ENCODE measurements at places on chromosomes 7 and 10.

DNA sequence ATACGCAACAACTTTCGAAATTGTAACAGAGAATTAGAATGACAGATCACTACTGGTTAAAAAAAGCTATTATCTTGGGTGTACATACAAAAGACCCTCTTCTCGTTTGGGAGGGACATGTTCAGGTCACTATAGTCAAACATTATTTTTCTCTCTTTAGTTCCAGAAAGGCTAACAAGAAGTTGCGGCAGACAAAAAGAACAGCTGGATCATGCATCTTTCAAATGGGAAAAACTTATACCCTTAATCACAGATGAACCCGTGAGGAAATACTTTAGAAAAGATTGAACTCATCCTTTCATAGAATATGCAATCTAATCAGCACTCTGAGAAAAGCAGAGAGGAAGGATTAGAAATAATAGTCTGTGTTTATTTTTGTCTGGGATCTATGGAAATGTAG is 72.5 kb downstream of the EVX1 start:
- H3K27me3 ChIP-seq = no peaks in the 10 kb centered on the region
- H3K4me3 ChIP-seq = no peak overlapping the region
- H3K36me3 ChIP-seq = no peaks in the 10 kb centered on the region
- no peaks in the 10 kb centered on the region for H3K4me1 ChIP-seq
- H3K27ac ChIP-seq = no peak overlapping the region
- DNase-seq = no peak

- peak overlapping the region; percentile 44 for H3K27ac ChIP-seq
- H3K4me1 ChIP-seq = peaks cover 72% of the 10 kb centered on the region
- DNase-seq = peak; percentile 68
- H3K36me3 ChIP-seq = no peaks in the 10 kb centered on the region
- no peak overlapping the region for H3K4me3 ChIP-seq
- H3K27me3 ChIP-seq = no peaks in the 10 kb centered on the region
These were observed 130.1 kb downstream of the RGS10 start for GRCh38 chr10:119412244-119413092.

DNA sequence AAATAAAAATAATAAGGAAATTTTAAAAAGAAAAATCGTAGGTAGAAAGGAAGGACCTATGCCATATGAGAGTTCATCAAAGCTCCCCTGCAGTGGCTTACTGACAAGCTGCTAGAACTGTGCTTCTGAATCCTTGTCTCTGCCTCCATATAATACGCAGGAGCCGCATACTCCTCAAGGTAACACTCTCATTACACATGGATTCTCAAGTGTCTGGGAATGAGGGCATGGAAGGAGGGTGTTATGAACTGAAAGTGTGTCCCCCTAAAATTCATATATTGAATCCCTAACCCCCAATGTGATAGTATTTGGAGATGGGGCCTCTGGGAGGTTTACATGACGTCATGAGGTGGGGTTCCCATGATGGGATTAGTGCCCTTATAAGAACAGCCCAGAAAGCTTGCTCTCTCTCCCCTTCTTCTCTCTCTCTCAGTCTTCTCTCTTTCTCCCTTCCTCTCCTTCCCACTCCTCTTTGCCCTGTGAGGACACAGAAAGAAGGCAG is 35.2 kb downstream of the CREB3L2 start:
- DNase-seq = no peak
- no peak overlapping the region for H3K27ac ChIP-seq

DNA sequence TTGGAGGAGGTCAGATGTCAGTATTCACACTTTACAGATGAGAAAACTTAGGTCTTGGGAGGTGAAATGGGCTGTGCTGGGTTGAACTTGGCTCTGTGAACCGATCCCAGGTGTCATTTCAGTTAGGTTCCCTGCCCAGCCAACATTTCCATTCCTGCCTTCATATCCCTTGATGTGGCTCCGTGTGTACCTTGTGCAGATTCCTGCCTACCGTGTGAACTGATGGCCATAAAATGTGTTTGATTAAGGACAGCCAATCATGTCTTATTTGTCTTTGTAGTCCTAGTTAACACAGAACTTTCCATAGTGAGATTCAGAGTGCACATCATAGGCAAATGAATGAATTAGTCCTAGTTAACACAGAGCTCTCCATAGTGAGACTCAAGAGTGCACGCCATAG is 101.0 kb upstream of the GATA3 start:
- H3K27me3 ChIP-seq = no peaks in the 10 kb centered on the region
- no peak overlapping the region for H3K4me3 ChIP-seq
- DNase-seq = no peak
- no peak overlapping the region for H3K27ac ChIP-seq

GRCh38 chr10:79014796-79015195 is 54.0 kb upstream of the ZMIZ1 start:
- H3K4me1 ChIP-seq = no peaks in the 10 kb centered on the region
- no peak for DNase-seq
- no peak overlapping the region for H3K4me3 ChIP-seq
- peak overlapping the region; percentile 7 for H3K27ac ChIP-seq
- no peaks in the 10 kb centered on the region for H3K36me3 ChIP-seq

DNA sequence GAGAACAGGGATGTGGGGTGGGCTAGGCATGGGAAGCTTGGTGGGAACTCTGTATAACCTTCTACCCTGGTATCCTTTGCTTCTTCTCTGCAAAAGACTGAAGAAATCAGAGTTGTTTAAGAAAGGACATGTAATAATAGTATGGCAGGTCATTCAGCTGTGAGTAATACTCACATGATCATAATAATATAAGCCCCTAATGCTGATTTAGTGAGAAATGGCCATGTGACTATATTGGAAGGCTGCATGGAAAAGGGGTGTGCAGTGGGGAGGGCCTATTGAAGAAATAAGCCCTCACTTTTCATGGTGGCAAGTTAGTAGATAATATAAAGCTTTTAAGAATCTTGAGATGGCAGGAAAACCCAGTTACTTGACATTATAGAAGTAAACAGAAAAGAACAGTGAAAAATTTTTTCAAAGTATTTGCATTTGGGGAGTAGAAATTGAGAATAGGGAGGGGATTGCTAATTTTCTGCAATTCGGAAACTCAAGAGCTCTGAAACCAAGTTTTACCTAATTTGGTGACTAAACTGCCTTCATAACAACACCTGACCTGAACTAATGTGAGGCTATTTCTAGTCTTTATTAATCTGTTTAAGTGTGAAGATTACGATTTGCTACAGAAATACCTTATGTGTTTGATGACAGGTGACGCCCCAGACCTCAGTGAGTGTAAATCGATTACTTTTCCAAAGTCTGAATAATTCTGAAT is 44.4 kb downstream of the ATXN7L1 start:
- H3K4me1 ChIP-seq = peaks cover 9% of the 10 kb centered on the region
- H3K4me3 ChIP-seq = no peak overlapping the region
- no peaks in the 10 kb centered on the region for H3K36me3 ChIP-seq
- no peak for DNase-seq

DNA sequence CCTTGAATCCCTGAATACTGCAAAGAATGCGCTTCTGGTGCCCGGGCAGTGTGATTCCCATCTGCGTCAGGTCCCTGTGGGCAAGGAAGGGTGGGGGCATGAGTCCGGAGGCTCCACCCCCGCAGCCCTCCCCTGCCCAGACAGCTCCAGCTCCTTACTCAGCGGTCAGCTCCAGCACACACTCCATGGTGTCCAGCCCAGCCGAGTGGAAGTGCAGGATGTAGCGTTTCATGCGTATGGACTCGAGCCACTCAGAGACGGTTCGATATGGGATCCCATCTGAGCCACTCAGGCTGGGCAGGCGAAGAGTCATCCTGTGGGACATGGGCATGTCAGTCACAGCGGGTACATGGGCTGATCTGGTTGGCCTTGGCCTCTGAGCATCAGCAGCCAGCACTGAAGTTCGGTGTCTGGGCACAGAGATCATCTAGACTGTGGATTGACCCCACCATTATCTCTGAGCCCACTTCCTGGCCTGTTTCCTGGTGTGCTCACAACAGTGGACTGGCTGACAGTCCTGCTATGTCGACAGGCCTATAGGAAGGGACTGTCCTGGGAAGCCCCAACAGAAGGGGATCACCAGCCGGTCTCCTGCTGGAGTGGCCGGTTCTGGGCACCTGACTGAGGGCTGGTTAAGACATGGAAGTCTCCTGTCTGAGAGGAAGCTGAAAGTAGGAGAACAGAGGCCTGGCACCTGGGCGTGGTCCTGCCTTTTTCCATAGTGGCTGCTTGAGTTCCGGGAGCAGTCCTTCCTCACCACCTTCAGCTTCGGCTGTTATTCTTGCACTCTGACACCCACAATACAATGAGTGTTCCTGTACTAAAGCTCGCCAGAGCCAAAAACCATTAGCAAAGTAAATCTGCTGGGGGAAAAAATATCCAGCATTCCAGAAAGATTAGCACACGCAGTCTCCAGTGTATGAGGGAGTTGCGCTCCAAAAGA is 10.6 kb downstream of the ZYX start:
- peaks cover 42% of the 10 kb centered on the region for H3K4me1 ChIP-seq
- no peak overlapping the region for H3K4me3 ChIP-seq
- DNase-seq = peak; percentile 55
- H3K27me3 ChIP-seq = no peaks in the 10 kb centered on the region

GRCh38 chr7:128947854-128948253 is 10.1 kb downstream of the IRF5 start:
- no peak overlapping the region for H3K4me3 ChIP-seq
- no peaks in the 10 kb centered on the region for H3K4me1 ChIP-seq
- no peaks in the 10 kb centered on the region for H3K36me3 ChIP-seq
- H3K27ac ChIP-seq = no peak overlapping the region

DNA sequence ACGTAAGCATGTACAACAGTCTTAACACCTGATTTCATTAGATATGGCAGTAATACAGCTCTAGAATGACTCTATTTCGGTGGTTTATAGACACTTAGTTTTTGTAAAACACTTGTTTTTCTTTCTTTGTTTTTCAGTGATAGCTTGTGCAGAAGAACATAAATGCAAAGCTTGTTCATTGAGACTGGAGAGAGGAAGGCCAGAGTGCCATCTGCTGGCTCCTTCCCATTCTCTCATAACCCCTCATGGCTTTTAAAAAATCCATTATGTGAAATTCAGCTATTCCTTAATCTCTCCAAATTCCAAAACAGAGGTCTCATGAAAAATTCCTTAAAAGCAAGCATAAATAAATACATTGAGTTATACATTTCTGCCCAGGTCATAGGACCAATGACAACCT is 76.3 kb downstream of the CACNB2 start:
- H3K4me1 ChIP-seq = no peaks in the 10 kb centered on the region
- DNase-seq = no peak
- no peak overlapping the region for H3K4me3 ChIP-seq
- no peaks in the 10 kb centered on the region for H3K36me3 ChIP-seq
- no peak overlapping the region for H3K27ac ChIP-seq

- H3K27ac ChIP-seq = no peak overlapping the region
- no peaks in the 10 kb centered on the region for H3K4me1 ChIP-seq
- H3K27me3 ChIP-seq = no peaks in the 10 kb centered on the region
- H3K4me3 ChIP-seq = no peak overlapping the region
These were observed 62.7 kb downstream of the SUGCT start for GRCh38 chr7:40197527-40197926.

DNA sequence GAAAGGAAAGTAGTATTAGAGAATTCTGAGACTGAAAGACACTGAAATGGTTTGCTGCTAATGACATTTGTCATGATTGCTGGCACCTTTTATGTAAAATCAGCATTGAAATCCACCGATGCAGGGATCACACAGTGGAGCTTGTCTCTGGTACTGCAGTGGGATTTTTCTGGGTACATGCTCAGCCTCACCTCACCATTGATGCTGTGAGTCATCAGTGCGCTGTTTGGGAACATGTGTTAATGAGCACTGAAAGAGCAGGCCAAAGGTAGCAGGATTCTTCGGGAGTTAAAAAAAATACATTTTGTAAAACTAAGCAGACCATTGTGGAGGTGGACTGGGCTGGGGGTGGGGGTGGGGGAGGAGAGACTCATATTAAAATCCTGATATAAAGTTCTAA is 174.9 kb downstream of the CREB5 start:
- H3K27ac ChIP-seq = no peak overlapping the region
- no peak overlapping the region for H3K4me3 ChIP-seq
- DNase-seq = no peak
- H3K4me1 ChIP-seq = no peaks in the 10 kb centered on the region
- no peaks in the 10 kb centered on the region for H3K27me3 ChIP-seq
- H3K36me3 ChIP-seq = no peaks in the 10 kb centered on the region

DNA sequence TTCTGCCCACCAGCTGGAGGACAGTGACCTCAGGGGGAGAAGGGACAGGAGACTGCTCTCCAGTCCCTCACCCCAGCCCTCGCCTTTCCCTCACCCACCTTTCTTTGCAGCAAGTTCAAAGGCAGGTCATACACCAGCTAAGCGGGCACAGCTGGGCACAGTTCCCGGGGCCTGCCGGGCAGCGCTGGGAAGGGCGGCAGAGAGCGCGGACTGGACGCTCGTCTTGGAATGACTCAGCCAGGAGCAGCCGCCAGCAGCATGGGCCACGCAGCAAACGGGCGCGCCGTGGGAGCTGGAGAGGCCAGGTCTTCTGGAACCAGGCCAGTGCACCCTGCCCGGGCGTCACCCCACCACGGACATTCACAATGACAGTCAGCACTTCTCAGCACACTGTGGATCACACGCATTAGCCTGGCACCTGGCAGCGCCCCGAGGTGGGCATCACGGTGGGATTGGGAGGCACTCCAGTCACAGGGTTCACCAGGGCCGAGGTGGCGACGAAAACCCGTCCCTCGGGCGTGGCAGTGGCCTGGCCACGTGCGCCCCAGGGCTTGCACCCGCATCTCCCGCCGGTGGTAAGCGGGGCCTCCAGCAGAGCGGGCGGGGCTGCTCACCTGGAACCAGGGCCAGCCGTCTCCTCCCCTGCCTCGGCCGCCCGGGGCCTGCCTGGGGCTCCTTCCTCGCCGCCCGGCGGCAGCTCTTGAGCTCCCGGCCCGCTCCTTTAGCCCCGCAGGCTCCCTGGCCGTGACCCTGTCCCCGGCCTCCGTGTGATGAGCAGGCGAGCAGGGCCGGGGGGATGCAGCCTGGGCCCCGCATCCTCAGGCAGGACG is 29.0 kb upstream of the WDFY4 start:
- H3K27ac ChIP-seq = no peak overlapping the region
- peak overlapping the region; percentile 29 for H3K4me3 ChIP-seq
- peaks cover 14% of the 10 kb centered on the region for H3K4me1 ChIP-seq
- H3K27me3 ChIP-seq = no peaks in the 10 kb centered on the region

DNA sequence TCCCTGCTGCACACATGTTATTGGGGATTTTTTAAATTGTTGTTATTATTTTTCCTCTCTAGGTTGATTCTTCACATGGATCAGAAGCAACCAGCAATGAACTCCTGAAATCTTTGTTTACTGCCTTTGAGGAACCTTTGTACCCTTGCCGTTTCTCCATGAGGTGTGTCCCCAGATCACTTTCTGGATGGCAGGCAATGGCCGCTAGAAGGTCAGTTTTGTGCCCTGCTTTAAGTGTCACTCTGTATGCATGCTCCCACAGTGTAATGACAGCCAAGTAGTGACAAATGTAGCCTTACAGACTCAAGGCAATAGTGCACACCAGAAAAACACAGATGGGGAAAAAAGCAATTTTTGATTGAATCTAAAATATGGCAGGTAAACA is 47.7 kb upstream of the NRP1 start:
- no peak for DNase-seq
- H3K36me3 ChIP-seq = no peaks in the 10 kb centered on the region
- no peak overlapping the region for H3K27ac ChIP-seq
- no peaks in the 10 kb centered on the region for H3K27me3 ChIP-seq
- H3K4me3 ChIP-seq = no peak overlapping the region
- peaks cover 10% of the 10 kb centered on the region for H3K4me1 ChIP-seq

GRCh38 chr10:124289851-124290795 is 128.6 kb downstream of the OAT start:
- no peaks in the 10 kb centered on the region for H3K36me3 ChIP-seq
- no peak for DNase-seq
- no peaks in the 10 kb centered on the region for H3K27me3 ChIP-seq
- no peaks in the 10 kb centered on the region for H3K4me1 ChIP-seq

- peak overlapping the region; percentile 35 for H3K4me3 ChIP-seq
- no peak for DNase-seq
- H3K4me1 ChIP-seq = no peaks in the 10 kb centered on the region
- no peaks in the 10 kb centered on the region for H3K27me3 ChIP-seq
These were observed 251.7 kb upstream of the MYO3A start for GRCh38 chr10:25682203-25682851.

All from tibial nerve (tissue), 4 donors.